ENCODE measurements at places on chromosomes 7 and 10. TPM values are rescaled to one million over a fixed set of nuclear protein-coding genes. Genes with fewer than 3 reads are reported as not detected.

ZNF316 gene
- total RNA-seq, result 40.9 TPM

SAMD9L gene
- 27.6 TPM for total RNA-seq

CNTNAP2 gene
- total RNA-seq, result 5.9 TPM

DNA sequence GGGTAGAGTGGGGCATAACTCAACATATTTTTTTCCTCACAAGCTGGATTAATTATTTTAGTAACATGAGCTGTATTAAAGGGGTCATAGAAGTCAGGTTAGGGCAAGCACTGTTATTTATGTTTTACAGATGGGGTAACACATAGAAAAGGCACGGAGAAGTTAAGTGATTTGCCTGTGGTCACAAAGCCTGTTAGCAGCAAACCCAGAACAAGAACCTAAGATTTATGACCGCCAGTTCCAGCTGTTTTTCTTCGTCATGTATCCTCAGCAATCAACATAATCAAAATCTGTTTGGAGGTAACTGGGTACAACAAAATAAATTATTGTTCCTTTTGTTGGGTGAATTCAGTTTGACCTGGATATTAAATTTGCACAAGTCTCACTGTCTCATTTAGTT, 57.2 kb upstream of the BET1 start:
- DNase-seq, result no peak

GRCh38 chr10:33293531-33294170, 40.8 kb downstream of the NRP1 start:
- DNase-seq, result no peak

- DNase-seq, result peak; percentile 25
Observed at GRCh38 chr10:122461729-122462532, 578 bp downstream of the HTRA1 start.

DNA sequence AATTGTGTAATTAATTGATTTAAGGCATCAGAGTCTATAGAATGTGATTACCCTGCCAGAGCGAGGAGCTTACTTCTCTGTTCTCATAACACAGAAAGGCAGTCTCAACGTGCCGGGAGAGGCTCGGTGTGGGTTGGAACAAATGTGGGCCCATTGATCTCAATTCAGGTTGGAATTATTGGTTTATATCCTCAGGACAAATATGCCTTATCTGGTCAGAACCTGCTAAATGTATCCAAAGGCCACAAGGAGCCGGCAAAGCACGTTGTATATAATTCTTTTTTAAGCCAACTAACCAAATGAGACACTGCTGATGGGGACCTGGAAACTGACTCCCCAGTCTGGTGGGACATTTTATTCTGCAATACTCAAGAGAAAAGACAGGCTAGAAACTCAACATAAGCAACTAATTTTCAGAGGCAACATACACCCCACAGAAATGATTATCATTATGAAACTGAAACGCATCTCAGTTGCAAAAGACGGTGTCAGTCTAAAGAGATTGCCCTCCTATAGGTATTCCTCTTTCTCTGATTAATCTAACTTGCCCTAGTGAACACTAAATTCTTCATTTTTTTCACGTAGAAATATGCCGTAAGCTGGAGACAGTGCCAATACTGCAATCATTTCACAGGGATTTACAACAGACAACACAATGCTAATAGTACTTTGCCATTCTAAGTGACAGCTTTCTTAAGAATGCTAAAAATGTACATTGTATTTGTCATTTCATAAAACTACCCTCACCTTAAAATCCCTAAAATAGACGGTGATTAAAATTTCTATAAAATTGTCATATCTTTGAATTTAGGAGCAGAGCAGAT, 9.4 kb downstream of the EBF3 start:
- DNase-seq, result no peak

DNA sequence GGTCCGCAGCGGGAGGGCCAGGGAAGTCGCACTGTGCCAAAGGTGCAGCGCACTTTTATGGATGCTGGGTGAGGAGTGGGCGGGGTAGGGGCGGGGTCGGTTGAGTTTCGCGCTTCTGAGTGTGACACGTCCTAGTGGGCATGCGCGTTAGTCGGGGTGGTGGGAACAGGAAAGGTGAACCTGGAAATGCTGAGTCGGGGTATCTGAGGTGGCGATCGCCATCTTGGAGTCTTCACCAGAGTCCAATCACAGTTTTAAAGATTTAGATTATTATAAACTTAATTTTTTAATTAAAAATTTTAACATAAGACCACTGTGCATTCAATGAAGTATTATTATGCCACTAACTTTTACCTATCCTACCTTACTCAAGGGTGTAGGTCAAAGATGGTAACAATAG, 45.7 kb downstream of the ZNF138 start:
- DNase-seq, result no peak

- DNase-seq, result peak; percentile 54
Observed at GRCh38 chr7:2537981-2538851, 17.1 kb downstream of the BRAT1 start.

- DNase-seq, result no peak
Observed at GRCh38 chr10:129901389-129902006, 62.6 kb downstream of the EBF3 start.

Measured in mucosa of descending colon (tissue), 3 donors.